ENCODE measurements at places on chromosomes 4 and X.

GRCh38 chrX:115226929-115227328, 7.0 kb downstream of the LRCH2 start:
- no peak for DNase-seq

GRCh38 chr4:19486400-19486799, 765.3 kb upstream of the SLIT2 start:
- DNase-seq, result no peak

DNA sequence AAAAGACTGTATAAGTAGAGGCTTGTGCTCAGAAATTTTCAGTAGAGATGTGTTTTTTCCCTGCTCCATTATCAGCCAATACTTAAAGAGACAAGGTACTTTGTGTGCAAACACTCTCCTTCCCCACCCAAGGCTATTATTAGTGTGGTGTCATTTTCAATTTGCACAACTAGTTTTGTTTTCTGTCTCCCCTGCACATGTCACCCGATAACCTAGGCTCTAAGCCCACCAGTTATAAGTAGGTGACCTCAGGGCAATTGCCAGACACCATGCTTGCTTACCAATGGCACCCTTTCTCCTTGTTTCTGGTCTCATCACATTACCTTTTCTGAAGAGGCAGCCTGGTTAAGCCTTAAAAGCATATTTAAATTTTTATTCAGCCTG, 8.0 kb upstream of the GUCY1A1 start:
- no peak for DNase-seq

DNA sequence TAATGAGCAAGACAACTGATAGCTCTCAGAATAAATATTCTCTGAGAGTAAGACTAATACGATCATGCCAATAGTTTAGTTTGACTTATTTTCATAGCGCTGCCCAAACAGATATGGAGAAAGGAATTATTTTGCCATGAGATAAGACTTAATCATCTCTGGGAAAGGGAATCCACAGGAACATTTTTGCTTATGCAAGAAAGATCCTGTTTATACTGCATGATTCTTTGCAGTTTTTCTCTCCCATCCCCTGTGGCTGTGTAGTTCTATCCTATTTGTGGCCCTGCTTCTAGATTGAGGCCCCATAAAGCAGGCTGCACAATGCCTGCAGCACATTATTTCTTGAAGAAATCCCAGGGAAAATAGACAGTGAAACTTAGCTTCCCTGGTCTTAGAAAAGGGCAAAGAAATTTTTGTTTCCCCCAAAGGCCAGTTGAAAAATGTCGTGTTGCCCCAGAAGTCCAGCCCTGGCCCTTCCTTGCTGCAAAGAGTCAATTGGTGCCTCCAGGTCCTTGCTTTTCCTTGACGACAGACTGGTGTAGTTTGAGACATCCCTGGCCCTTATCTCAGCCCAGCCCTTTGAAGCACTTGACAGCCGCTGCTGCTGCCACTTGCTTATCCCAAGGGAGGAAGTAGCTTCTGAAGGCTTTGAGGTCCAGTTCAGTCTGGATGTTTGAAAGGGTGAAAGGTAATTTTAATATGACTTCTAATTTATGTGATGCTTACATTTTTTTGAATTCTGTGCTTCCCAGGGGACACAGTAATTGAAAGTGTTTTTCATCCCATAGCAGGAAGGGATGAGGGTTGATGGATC, 45.0 kb upstream of the SH3RF1 start:
- DNase-seq, result no peak

DNA sequence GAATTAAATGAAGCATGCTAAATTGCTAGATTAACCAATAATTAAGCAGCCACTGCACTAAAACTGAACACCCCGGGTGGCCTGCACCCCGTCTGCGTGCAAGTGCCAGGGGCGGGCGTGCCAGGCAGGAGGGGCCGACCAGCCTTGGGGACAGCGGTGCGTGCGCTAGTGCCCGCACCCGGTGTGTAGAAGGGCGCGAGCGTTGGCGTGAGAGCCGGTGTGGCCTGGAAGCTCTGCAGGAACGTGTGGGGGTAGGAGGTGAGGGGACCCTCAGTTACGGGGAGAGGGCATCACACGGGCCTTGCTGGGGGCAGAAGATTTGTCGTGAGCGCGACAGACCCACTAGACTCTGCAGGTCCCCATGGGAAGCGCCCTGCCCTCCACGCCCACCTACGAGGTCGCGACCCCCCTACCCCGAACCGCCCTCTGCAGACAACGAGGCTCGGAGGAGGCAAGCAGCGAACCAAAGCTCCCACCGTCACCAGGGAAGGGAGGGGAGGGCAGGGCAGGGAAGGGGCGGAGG, 105.8 kb downstream of the FAM53A start:
- DNase-seq, result no peak

DNA sequence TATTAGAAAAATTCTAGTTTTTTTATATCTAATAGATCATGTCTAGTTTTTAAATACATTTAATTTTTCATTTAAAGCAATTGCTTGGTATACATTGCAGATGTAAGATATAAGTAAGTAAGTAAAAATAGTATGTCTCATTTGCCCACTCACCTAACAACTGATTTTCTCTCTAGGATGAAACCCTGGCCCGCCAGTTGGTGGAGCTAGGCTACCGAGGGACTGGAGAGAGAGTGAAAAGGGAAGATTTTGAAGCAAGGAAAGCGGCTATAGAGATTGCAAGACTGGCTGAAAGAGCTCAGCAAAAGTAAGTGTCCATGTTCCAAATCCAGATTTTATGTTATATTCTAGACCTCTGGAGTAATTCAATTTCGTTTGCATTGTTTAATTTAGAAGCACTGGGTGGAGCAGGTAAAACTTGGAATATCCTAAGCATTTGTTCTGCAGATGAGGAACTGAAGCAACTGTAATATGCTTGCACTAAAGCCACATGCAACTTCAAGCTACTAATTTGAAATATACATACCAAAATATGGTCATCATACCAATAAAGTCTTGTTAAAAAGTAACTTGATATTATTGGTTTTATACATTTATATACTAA, 27.1 kb downstream of the CFAP299 start:
- DNase-seq, result no peak

GRCh38 chr4:67083496-67083895, 461.8 kb downstream of the CENPC start:
- no peak for DNase-seq

- DNase-seq, result no peak
Observed at GRCh38 chr4:105194328-105195231, 47.9 kb downstream of the TET2 start.

DNA sequence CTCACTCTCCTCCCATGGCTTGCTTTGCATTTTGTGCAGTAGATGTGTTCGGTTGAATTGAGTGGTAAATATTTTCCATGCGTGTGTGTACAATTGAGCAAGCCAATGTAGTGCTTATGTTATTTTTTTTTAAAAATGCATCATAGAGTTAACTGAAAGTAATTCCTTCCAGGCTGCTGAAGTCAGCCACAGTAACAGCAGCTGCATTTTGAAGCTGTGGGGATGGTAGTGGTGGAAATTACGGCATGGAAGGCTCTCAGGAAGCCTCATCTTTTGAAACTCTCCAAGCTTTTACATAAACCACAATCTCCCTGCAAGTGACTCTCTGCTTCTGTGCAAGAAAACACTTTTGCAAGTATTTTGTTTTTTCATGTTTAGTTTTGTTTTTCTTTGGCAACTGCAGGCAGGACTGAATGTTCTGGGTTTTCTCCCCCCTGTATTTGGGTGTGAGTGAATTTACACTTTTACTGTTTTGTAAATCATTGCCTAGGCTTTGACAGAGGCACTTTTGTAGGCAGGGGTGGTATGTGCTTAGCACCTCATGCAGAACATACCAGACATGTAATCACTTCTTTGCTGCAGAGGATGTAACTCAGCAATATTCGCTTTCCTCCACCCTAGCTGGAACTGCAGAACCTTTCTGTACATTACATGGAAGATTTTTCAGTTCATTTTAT, 56.2 kb downstream of the LRRC66 start:
- DNase-seq, result no peak

DNA sequence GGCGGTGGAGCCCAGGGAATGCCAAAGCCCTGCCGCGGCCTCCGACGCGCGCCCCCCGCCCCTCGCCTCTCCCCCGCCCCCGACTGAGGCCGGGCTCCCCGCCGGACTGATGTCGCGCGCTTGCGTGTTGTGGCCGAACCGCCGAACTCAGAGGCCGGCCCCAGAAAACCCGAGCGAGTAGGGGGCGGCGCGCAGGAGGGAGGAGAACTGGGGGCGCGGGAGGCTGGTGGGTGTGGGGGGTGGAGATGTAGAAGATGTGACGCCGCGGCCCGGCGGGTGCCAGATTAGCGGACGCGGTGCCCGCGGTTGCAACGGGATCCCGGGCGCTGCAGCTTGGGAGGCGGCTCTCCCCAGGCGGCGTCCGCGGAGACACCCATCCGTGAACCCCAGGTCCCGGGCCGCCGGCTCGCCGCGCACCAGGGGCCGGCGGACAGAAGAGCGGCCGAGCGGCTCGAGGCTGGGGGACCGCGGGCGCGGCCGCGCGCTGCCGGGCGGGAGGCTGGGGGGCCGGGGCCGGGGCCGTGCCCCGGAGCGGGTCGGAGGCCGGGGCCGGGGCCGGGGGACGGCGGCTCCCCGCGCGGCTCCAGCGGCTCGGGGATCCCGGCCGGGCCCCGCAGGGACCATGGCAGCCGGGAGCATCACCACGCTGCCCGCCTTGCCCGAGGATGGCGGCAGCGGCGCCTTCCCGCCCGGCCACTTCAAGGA, at the start of gene FGF2:
TSS of gene FGF2 (plus strand) at position 279 of the 705 bp plus-strand sequence. CDS start at position 623, 344 bp downstream.
- no peak for DNase-seq

DNA sequence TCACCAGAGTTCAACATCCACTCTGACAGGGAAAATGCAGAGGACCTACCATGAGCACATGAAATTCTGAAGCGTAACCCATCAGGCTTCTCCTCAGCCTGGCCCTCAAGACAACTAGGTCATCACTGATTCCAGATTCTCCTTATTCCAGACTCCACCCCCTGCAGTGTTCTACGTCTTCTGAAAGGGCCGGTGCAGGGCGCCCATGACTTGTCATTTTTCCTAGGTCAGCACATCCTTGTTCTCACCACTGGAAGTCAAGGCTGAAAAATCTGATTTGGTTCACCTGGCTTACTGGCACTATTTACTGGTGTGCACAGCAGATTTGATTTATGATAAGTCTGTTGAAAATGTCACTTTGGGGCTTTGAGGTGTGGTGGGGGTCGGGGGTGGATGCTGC, 140.9 kb upstream of the KLF3 start:
- DNase-seq, result no peak

GRCh38 chr4:188714501-188714900, 575.3 kb downstream of the TRIML1 start:
- no peak for DNase-seq

GRCh38 chrX:130012683-130013082, 30.2 kb downstream of the BCORL1 start:
- no peak for DNase-seq

DNA sequence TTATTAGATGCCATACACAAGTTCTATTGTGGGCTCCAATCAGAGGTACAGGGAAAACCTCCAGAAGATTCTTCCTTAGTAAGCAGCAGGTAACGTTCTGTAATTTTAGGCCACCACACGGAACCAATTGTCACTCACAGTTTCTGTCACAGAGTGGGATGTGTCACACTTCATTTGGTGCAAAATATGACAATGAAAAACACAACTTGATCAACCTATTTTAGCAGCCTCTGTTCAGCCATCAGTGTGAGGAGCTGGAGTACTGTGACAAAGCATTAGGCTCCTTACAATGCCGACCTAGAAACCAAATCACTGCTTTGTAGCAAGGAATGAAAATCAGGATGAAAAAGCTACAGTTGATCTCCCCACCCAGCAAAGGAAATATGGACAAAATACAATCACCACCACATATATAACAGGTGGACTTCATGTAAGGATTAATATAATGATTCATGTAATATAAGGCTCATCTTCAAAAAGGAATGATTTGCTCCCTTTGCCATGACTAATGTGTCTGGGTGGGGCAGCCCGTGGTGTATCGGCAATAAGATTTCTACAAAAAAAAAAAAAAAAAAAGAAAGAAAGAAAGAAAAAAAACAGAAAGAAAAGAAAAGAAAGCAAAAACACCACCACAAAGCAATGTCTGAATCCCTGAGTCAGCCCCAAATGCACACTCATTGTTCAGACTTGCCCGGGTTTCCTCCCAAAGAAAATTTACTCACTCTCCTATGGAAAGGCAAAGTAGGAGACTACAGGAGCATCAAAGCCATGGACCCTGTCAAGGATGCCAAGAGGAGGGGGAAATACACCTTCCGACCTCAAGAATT, 36.0 kb downstream of the SLC9A7 start:
- no peak for DNase-seq

GRCh38 chr4:165383591-165384073, 4.8 kb downstream of the CPE start:
- DNase-seq, result no peak

DNA sequence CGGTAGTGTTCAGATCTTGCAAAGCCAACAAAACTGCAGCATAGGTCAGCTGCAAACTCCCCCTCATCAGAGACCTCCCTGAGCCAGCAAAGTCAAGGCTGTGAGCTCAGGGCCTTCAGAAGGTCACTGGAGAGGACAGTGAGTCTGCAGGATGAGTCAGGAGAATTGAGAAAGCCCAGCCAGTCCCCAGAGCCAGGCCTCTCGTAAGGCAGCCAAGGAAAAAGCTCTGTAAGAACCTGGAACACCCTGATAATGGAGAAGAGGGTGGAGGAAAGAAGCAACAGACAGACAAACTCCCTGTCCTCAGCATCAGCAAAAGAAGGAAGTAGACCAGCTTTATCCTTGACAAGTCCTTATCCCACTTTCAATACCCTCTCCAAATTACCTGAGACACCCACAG, 33.0 kb downstream of the GRIA3 start:
- no peak for DNase-seq
